ENCODE measurements at places on chromosomes 2 and 18.

- DNase-seq: no peak
Measured at GRCh38 chr2:153294199-153294786, 184.3 kb downstream of the RPRM start.

DNA sequence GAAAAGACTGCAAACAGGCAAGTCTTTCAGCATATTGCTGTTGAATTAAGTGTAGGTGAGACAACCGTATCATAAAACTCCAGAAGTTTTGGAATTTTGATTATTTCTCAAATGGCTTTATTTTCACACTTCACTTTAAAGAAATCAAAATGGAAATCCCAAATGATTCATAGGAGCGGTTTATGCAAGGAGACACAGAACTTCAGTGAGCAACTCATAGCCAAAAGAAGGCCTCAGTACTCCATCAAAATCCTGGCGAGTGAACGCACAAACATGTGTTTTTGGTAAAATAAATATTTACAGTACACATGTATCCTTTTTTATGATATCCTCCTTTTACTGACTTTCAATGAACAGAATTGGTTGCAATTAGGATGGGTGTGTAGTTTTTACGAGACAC, 140.4 kb upstream of the APCDD1 start:
- no peak for DNase-seq

DNA sequence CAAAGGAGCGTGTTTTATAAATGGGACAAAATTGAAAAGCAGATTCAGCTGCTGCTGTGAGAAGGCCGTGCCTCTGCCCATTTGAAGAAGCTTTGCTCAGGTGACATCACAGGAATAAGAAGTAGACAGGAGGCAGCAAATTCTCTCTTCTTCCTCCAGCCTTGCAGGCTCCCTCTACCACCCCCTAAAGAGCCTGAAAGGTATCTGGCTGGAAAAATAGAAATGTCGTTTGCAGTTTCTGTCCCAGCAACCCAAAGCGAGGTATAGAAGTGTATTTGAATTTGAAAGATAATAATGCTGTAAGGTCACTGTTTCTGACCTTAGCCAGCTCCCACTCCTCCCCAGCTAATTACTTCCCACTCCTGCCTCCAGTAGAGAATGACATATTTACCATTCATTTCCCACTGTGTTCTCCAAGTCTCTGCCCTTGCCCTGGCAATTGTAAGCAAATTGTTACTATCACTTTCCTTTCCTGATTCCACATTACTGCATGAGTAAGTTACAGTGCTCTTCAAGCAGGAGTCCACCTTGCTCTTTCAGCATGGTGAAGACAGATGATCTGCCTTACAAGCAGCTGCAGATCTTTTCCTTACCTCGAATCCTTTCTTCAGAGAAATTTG, 56.8 kb upstream of the RASGRP3 start:
- DNase-seq: no peak

DNA sequence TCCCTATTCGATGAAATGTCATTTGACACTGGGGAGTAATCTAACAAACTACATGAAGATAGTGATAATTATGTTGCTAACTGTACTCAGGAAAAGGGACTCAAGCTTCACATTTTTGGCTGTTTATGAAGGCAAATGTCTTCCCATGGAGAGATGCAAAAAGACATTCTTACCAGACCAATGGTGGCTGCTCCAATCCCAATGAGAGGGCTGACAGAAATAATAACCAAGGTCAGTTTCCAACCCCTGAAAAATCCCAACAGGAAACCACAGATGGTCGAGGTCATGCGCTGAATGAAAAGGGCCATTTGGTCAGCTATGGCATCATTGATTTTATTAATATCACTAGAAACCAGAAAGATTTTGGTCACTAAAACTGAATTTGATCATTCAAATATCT, 37.6 kb downstream of the ABCB11 start:
- DNase-seq: no peak

GRCh38 chr2:227146456-227146855, 17.5 kb downstream of the COL4A4 start:
- no peak for DNase-seq

GRCh38 chr2:112811841-112812306, 24.7 kb downstream of the IL1B start:
- DNase-seq: no peak

All from hematopoietic multipotent progenitor cell treated with erythropoietin and hydrocortisone succinate and interleukin-3 and kit ligand, for 6 days (in vitro differentiated cells).